ENCODE measurements at places on chromosomes 1 and 21.
A peak's percentile ranks its signal among the peaks of the same experiment; 100 is the strongest.

- peak; percentile 97 for ATAC-seq
Observed at GRCh38 chr1:7401814-7402547, 369.1 kb upstream of the VAMP3 start.

DNA sequence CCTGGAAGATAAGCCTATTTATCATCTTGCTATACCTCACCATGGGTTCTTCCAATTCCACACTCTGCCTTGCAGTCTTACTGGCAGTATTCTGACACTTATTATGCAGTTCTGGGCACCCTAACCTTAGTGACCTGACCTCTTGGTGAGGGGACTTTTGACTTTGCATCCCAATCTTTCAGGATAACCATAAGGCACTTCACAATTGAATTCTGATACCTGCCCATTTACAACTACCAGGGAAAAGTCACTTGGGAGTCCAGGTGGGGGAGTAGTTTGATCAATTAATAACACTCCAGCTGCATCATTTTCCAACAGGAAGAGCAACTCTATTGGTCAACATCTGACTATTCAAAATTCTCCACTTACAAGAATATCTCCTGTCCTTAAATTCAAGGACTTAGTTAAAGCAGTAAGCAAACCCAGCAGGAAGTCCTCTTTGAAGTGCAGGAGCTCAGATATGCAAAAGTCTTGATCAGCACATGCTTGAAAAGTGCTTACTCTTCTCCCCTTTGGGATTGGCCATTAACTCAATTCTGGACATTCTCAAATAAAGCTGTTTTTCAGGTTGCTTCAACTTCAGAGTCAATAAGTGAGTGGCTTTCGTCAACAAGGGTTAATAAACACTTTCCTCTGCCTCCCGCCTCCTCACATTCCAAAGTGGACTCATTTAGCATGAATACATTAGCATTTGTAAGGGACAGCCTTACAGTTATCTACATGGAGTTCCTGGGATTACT, 177.4 kb upstream of the NRIP1 start:
- ATAC-seq: no peak

DNA sequence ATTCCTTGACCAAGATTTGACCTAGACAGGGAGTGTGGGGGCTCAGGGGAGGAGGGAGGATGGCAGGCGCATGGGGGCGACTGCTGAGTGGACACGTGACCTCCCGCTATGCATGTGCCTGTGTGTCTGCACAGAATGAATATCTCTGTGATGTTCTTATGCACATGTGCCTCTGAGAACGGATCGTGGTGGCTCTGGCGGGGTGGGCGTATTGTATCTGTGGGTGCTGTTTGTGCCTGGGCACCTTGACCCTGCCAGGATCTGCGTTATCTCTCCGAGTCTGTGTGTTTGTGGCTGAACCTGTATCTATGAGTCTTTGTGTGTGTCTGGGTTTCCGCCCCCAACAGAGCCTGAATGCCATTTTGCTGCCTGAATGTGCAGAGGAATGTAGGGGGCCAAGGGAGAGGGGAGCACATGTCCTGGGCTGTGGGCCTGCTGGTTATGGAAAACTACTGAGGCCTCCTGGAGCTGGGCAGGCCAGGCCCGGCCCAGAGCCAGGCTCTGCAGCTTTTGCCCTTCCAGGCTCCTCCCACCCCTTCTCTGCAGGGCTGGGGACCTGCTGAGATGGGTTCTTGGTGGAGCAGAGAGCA, 102.5 kb downstream of the EBNA1BP2 start:
- ATAC-seq: no peak

DNA sequence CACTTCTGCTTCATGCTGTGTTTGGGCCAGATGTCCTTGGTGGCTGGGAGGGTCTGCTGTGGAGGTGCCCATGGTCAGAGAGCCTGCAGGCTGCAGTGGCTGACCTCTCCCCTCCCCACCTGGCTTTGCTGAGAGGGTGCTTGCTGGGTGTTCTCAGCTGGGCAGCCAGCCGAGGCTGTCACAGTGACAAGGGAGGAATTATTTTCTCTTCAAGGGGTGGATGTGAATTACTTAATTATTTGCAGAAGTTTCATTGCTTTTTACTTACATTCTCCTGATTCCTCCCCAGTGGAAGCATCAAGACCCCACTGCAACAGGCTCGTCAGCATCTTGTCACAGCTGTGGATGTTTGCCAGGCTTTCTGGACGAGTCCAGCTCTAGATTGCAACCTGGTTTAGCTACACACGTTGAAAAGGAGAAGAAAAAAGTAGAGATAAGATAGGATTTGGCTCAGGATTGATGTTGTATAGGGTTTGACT, 70.3 kb downstream of the GALNT2 start:
- ATAC-seq: no peak

DNA sequence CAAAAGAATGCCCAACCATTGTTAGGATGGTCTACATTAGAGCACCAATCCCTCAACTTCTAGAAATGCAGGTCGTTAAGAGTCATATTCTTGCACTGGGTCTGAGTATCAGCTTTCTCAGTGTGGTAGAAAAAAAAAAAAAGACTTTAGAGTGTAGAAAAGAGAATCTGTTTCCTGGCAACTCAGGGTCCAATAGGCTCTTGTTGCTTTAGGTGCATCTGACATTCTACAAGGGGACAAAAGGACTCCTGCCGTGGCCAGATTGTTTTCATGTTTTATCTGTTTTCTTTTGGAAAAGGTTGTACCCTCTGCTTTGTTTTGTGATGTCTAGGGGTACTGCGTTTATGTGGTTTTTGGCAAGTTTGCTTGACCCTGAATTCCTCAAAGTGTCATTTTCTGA, 105.4 kb upstream of the KCNK2 start:
- ATAC-seq: no peak

DNA sequence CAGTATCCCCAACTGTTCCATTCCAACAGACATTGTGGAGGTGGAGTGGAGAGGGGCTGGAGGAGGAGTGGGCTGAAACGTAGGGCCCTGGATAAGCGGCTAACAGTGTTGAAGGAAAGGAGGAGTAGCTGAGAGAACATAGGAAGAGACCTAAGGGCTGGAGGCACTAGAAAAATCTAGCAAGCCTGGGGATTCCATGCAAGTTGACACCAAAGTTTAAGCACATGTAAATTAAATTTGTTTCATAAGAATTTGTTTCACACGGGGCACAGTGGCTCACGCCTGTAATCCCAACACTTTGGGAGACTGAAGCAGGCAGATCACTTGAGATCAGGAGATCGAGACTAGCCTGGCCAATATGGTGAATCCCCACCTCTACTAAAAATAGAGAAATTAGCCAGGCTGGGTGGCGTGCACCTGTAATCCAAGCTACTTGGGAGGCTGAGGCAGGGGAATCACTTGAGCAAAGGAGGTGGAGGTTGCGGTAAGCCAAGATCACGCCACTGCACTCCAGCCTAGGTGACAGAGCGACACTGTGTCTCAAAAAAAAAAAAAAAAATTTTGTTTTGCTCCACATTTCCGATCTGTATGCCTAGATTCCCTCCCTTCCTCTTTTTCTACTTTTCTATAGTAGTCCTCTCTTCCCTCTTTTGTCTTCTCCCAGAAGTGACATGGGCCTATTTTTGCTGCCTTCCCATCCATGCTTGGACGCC, 530 bp upstream of the CD244 start:
- no peak for ATAC-seq

- no peak for ATAC-seq
Observed at GRCh38 chr1:178928976-178929375, 58.1 kb upstream of the ANGPTL1 start.

DNA sequence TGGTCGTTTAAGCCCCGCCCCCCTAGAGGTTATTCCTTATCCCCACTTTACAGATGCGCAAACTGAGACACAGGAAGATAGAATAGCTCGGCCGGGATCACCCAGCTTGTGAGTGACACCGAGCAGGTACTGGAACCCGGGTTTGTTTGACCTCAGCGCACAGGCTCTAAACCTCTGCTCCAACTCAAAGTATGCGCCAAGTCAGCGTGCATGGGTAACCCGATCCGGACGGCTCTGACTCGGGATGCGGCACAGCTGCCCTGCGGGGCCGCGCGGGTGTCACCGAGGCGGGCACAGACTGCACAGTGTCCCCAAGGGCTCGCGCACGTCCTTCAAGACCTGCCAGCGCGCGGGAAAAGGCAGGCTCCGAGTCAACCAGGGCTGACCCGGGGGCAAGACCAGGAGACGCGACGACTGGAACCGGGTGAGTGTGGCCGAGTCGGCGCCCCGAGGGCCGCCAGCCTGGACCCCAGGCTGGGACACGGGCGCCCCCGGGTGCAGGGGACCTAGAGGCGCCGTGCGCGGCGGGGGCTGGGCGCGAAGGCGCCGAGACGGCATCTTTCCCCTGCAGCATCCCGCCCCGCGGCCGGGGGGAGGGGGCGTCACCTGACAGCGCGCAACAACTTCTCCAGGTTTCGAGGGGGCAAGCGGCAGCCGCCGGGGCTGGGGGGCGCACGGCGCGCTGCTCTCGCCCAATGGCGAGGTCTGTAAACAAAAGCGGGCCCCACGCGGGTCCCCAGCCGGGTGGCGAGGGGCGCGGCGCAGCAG, 101.9 kb upstream of the SOD1 start:
- ATAC-seq: no peak

- ATAC-seq: no peak
Observed at GRCh38 chr1:8495928-8496401, 178.1 kb downstream of the SLC45A1 start.

DNA sequence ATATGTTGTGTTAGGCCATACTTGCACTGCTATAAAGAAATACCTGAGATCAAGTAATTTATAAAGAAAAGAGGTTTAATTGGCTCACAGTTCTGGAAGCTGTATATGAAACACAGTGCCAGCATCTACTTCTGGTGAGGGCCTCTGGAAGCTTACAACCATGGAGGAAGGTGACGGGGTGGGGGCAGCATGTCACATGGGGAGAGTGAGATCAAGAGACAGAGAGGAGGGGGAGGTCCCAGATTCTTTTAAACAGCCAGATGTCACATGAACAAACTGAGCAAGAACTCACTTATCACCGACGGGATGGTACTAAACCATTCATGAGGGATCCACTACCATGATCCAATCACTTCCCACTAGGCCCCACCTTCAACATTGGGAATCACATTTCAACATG, 42.6 kb downstream of the TESK2 start:
- ATAC-seq: no peak

DNA sequence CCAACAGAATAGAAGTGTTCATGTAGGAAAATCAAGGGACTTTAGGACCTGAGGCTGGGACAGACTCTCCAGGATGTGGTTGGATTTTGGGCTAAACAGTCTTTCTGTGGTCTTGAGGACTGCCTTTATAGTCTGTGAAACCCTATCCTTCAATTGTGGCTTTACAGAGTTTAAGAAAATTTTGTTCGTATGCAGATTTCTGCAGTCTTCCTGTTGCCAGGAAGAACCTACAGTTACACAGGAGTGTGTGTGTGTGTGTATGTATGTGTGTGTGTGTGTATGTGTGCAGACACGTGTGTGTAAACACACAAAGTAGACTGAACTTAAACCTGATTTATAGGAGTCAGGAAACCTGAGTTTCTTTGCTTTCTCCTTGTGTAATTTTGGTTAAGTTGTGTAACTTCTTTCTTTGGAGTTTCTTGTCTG, 22.8 kb downstream of the NEK7 start:
- ATAC-seq: no peak

DNA sequence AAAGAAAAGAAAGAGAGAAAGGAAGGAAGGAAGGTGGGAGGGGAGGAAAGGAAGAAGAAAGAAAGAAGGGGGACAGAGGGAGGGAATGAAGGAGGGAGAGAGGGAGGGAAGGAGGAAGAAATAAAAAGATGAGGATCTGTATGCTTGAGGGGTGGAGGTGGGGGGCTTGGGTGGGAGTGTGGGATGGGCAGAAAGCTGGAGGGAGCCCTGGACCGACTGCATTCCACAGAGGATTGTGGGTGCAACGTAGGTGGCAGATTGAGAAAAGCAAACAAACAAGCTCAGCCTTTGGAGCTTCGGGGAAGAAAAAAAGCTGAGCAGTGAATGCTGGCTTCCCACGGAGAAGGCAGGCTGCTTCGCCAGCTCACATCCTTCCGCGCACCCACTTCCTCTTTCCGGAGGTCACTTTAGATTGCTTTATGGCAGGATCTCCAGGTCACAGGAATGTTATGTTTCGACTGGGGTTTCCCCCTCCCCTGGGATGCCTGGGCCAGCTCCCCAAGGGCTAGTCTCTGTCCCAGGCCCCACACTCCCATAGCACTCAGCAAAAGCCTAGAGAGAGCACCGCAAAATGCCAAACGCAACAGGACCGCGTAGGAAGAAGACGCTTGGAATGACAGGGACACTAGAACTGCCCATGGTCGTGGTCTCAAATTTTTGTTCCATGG, 20.7 kb upstream of the LGALS8 start:
- ATAC-seq: peak; percentile 45

GRCh38 chr1:183472488-183473216, at the start of gene SMG7:
TSS of gene SMG7 (plus strand) at chr1:183472499. CDS start at chr1:183472621, 122 bp downstream.
- peak; percentile 11 for ATAC-seq

DNA sequence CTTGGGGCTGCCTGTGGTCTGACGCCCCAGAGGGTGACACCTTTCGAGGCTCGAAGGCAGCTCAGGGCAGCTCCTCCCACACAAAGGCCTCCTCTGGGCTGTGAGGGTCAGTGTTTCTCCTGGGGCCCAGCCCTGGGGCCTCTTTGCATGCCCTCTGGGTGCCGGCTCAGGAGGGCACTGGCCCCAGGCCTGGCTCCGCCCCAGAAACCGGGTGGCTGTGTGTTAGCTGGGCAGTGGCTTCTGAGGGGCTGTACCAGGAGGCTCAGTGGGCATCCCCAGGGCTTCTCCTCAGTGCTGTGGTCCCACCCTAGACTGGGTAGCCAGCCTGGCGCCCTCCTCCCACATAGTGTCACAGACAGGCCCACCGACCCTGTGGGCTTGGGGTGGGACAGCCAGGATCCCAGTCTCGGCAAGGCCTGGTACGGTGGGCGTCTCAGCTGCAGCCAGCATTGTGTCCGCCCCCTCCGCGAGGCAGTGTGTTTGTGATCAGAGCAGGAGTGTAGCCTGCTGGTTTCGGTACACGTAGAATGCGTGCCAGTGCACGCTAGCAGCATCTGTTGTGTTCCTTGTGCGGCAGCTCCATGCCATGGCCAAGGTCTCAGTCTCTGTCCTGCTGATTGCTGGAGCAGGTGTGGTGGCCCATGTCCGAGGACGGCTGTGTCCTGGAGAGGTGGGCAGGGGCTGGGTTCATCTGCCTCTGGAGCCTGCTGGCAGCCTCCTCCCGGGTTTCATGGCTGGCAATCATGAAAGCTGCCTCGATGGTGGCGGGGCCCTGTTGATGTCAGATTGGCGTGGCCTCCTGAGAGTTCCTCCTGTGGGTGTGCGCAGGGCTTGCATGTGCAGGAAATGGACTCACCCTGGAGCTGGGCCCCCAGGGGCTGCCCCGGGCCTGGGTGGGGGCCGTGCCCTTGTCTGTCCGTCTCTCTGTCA, 28.0 kb downstream of the RRP1 start:
- ATAC-seq: no peak

GRCh38 chr21:34567604-34568155, 47.2 kb downstream of the RCAN1 start:
- no peak for ATAC-seq

GRCh38 chr1:8205771-8206170, 112.1 kb upstream of the SLC45A1 start:
- ATAC-seq: no peak

All from esophagus mucosa (tissue), 1 donor.